Hematopoietic multipotent progenitor cell treated with erythropoietin and hydrocortisone succinate and interleukin-3 and kit ligand, for 8 days (in vitro differentiated cells): ENCODE measurements at places on chromosomes 3 and 15.
A peak's percentile ranks its signal among the peaks of the same experiment; 100 is the strongest.

GRCh38 chr3:185935465-185936272, 2.1 kb downstream of the TRA2B start:
- DNase-seq: no peak

- no peak for DNase-seq
These were observed 60.1 kb downstream of the IGSF11 start for GRCh38 chr3:118974356-118975097.

GRCh38 chr3:149480326-149481017, 6.0 kb downstream of the TM4SF4 start:
- peak; percentile 74 for DNase-seq

DNA sequence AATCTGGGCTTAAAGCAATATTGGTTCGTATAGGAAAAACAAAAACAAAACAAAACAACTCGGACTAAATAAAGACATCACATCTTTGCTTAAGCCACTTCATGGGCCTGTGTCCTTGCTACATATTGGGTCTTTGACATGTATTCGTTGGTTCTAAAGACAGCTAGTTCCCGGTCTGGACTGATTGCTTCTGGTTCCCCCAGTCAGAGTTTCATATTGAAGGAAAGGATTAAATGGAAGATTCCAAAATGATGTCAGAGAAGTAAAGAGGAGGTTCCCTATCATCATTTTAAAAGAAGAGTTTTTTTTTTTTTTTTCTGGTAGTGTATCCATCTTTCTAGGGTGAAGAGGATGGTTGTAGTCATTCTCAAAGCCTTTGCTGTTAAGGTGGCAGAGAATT, 2.3 kb downstream of the OXSR1 start:
- DNase-seq: no peak

GRCh38 chr3:27358372-27358771, 10.8 kb downstream of the NEK10 start:
- DNase-seq: no peak

- DNase-seq: no peak
These were observed 71.9 kb downstream of the SSR3 start for GRCh38 chr3:156483002-156483401.

DNA sequence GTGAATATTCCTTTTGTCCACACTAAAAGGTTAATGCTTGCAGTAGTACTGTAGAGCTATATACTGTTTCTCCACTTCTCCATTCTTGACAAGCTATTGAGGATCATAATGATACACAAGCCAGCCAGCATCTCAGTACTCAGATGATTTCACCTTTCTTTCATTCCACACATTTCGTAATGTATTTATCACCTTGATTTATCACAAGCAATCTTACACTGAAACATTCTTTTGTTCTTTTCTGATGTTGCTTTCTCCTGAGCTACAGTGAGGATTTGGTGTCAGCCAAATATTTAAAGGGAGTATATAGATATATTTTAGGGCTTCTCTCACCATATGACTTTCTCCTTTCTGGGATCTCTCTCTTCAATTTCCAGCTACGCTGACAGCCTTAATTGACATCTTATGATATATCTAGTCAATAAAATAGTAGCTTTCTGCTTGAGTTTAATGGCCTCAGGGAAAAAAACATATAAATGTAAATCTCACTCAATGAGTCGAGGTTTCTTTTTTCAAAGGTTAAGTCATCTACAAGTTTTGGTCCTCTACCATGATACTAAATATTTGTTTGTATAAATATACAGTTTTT, 1327.0 kb downstream of the NSUN3 start:
- DNase-seq: no peak

DNA sequence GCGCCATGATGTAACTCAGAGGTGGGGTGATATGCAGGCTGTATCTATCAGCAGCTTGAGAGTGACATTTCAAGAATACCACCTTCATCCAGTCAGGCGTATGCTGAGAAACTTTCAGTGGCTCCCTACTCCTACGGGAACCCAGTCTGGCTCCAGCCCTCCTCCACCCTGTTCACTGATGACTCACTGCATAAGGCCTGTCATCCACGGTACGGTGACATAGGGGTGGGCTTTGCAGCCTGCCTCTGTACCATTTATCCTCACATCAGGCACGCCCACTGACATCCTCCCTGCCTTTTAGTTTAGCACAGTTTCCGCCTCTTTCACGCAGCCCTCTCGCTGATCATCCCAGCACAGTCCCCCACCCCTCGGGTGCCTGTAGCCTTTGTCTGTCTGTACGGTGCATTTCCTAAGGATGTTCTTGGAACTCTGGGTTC, 11.7 kb downstream of the PXYLP1 start:
- no peak for DNase-seq

DNA sequence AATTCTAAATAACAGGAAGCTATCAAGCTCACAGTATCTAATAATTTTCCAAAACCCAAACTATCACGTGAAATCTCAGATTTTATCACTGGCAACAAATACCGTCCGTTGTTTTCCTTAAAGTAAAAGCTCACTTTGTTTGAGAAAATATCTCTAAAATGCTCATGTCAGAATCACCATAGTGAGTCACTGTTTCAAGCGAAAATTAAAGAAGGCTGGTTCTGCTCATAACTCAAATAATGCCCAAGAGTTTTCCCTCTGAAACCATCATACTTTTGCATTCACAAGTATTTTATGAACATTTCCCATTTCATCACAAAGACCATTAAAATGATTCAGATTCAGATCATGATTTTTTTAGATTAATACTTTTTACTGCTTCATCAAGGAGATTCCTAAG, 50.6 kb downstream of the TBL1XR1 start:
- no peak for DNase-seq

DNA sequence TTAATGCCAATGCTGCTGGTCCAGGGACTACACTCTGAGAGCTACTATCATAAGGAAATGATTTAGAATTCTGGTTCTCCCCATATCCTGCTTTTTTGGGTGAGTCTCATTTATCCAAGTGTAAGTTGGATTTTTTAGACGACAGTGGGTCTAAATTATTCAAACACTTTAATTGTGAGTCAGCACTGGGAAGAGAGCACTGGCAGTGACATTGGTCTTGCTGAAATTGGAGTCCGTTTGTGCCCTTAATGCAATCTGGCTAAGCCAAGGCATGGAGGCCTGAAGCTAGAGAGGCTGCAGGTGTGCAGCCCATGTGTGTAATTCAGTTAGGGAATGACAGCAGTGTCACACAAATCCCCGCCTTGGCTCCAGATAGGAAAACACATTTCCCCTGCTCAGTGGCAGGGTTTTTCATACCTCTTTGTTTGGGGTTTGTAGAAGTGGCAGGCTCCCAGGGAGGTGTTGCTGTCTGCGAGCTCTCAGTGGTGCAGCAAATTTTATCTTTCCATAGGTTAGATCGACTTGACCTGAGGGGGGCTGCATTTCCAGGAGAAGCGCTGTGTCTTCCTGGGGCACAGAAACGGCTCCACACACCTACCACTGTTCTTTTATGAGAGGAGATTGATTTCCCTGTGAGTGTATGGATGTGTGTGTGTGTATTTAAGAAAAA, 197.7 kb downstream of the CD47 start:
- DNase-seq: no peak

DNA sequence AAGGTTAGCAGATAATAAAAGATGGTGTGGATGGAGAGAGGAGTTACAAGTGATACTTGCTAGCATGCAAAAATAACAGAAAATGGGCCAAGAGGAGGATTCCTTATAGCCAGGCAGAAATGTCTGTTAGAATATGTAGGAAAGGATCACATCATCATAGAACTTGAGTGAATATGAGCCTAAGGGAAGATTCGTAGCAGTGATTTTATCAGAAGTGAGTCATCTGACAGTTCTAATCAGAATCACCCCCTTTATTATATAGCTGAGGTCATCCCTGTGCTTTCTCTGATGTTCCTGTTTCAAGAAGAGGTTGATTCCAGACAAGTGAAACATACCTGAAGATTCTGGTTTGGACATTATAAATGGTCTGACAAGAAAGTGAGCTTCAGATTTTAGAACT, 22.9 kb downstream of the EXOG start:
- no peak for DNase-seq

DNA sequence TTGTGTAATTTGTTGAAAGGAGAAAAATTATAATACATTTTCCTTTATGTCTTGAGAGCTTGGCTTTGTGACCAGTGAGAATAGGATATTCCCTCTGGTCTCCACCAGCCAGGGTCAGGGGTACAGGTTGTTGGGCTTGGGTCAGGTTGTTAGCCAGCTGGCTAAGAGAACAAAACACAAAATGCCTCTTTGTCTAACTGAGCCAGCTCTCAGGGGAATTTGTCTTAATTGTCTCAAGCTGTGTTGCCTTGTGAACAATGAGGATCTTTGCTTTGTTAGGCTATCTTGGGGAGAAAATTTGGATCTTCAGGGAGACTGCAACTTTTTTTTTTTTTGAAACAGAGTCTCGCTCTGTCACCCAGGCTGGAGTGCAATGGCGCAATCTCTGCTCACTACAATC, 17.7 kb upstream of the GK5 start:
- DNase-seq: no peak

GRCh38 chr15:55434989-55435825, 26.9 kb downstream of the PIERCE2 start:
- peak; percentile 69 for DNase-seq

- DNase-seq: no peak
These were observed 412.8 kb upstream of the WNT5A start for GRCh38 chr3:55899887-55900286.

- no peak for DNase-seq
These were observed 597 bp downstream of the P2RY12 start for GRCh38 chr3:151383956-151384355.

DNA sequence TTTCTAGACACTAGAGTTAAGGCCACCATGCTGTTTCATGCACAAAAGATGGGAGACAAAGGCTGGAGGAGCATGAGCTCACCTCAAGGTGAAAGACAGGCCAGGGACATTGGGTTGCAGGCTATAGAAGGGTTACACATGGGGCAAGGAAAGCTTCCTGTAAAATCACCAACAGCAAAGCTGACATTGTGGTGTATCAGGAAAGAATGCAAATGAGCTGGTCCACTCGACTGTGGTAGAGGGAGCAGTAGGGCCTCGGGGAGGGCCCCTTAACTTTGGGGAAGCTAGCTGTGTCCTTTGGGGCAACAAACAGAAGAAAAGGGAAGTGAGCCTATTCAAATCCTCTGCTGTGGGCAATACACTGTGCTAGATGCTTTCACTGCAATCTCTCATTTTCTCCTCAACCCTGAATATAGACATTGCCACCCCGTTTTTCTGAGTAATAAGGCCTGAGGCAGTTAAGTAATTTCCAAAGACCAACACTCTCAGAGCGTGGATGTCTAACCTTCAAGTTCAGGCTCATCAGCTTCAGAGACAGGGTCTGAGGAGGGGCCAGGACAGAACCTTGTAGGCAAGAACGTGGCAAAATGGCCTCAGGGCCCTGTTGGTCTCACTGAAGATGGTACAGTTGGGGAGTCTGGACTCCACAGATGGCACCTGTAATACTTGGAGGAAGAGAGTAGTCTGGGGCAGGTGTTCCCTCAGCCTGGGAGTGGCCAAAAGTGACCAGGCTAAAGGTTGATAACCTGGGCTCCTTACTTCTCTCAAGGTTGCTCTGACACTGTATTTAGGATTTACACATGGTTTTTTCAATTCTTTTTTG, 24.1 kb downstream of the CX3CR1 start:
- DNase-seq: no peak

- DNase-seq: no peak
These were observed 48.9 kb upstream of the KY start for GRCh38 chr3:134699721-134700120.

DNA sequence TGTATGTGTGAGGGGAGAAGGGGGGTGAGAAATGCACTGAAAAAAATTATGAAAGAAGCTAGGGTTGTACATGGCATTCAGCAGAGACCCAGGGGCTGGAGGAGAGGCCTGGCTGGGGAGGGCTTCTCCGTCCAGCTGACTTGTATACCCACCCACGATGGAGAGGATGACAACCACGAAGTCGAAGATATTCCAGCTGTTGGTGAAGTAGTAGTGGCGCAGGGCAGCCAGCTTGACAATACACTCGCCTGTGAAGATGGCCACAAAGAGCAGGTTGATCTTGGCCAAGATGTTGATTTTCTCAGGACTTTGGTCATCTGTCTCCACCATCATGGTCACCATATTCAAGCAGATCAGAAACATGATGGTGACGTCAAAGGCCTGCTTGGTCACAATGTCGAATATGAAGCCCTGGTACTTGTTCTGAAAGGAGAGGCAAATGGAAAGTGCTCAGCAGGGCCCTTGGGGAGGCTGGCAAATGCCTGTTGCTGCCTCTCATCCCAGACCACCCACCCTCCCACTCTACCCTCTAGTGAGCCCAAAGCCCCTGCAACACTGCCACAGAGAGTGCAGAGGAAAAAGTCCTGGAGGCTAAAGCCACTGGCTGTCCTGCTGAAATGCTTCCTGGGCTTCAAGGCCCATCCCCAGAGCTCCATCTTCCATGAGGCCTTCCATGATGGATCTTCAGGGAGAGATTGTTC, 58.1 kb downstream of the EXOG start:
- DNase-seq: no peak

DNA sequence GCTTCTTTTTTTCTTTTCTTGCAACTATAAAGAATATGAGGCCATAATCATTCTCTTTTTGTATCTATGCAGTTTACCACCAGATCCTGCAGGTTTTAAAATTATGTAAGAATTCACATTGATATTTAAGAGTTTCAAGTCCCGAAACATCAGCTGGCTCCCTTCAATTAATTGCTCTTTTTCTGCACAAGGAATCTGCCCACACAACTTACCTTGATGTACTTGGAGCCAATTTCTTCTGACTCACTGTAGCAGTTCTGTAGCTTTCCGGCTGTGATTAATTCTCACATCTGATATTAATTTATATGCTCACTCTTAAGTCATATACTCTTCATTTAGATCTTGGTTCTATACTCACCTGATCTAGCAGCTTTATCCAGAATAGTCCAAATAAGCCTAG, 781.8 kb downstream of the CADM2 start:
- no peak for DNase-seq

DNA sequence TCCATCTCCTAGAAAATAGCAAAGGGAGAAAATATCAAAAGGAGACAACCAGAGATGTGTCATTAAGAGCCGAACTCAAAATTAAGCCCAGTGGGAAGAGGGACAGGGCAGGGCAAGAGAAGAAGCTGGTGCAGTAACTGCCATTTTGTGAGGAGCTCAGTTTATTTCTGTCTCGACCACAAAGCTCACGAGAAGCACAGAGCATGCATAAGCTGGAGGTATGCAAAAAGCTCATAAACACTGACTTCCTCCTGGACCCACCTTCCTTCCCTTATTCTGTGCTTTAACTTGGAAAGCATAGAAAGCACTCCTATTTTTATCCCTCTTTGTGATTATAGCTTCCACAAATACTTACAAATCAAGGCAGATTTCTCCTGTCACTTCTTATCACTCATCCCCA, 81.3 kb downstream of the DGKG start:
- no peak for DNase-seq

- no peak for DNase-seq
These were observed 42.6 kb downstream of the FAM3D start for GRCh38 chr3:58623961-58624360.

GRCh38 chr15:22903427-22903826, 65.0 kb downstream of the NIPA2 start:
- DNase-seq: no peak

- DNase-seq: no peak
These were observed 227.6 kb downstream of the MINAR1 start for GRCh38 chr15:79659691-79660090.

- DNase-seq: no peak
These were observed 7.6 kb downstream of the VHL start for GRCh38 chr3:10149226-10149625.

GRCh38 chr15:95698230-95698629, 632.3 kb upstream of the NR2F2 start:
- DNase-seq: no peak
